ENCODE measurements at places on chromosomes 5 and 9.

GRCh38 chr5:79135790-79136553, 24.4 kb downstream of the BHMT start:
- DNase-seq, result no peak

DNA sequence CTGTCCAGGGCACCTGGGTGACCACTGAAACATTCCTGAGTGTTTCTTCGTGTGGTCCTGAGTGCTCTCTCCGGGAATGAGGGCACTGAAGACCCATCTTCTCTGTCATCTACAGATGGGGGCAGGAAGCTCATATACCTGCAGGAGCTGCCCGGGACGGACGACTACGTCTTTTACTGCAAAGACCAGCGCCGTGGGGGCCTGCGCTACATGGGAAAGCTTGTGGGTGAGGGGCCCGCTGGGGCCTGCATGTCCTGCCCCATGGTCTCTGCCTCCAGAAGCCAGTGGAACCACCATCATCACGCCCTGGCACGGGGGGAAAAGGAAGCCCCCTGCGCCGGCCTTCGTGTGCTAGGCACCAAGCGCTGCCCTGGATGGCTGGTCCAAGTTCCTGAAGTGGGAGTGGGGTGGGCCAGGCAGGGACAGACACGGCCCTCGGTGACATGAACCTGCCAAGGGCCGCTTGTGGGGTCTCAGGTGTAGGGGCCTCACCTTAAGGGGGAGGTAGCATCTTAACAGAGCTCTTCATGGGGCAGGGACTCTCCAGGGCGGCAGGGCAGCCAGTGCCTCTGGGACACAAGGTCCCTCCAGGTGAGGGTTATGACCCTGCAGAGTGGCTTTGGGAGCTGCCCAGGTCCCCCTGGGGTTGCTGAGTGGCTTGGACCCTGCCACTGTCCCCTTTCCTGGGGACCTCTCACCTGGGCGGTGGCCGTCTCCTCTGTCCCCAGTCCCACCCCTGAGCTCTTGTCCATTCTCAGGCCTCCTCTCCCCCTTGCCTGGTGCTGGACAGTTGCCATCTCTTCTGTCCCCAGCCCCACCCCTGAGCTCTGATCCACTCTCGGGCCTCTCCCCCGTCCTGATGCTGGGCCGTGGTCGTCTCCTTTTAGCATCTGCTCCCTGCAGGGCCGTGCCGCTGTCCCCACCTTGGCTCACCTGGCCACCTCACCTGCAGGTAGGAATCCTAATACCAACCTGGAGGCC, 2.1 kb downstream of the OBP2A start:
- DNase-seq, result no peak

GRCh38 chr5:32471784-32472183, 27.2 kb upstream of the ZFR start:
- no peak for DNase-seq

DNA sequence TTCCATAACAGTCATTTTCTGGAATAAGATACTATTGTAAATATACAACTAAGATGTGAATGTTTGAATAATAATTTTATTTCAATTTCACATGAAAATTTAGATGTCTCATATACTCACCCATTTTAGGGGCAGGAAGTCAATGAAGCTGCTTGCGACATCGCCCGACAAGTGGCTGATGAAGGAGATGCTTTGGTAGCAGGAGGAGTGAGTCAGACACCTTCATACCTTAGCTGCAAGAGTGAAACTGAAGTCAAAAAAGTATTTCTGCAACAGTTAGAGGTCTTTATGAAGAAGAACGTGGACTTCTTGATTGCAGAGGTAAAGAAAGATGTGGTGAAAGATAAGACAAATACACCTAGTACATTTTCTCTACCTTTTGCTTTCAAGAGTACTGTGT, 8.6 kb downstream of the BHMT start:
- DNase-seq, result no peak

DNA sequence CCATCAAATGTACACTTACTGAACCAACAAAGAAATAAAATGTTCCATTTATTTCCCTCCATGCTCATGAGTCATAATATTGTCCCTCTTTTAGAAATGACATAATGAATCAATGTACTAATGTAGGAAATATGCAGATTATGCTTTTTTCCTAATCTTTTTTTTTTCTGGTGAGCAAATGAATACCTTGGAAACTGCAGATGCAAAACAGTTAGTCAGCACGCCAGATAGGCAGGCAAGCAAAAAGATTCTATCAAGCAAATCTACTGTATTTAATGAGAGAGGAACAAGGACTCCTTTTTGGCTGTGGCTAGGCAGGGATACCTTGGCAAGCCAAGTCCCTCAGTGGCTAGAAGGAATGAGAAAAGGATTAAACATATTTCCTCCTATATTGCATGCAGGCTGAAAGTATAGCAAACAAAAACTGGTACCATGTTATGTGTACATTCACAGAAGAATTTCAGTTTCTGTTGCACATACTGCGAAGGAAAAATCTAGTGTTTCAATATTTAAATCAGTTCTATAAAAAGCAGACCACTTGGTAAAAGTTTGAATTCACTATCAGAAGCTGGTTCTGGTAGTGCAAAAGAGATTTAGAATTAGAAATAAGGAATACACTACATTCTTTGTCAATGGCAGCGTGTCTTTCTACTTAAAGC, 605.4 kb downstream of the TLE1 start:
- no peak for DNase-seq

GRCh38 chr5:60810438-60811085, 33.5 kb downstream of the ELOVL7 start:
- no peak for DNase-seq
